ENCODE measurements at places on chromosomes 13 and 19. TPM values are rescaled to one million over a fixed set of nuclear protein-coding genes. Genes with fewer than 3 reads are reported as not detected.

Gene FFAR2
- total RNA-seq, result not detected

Gene C19orf85
- not detected for total RNA-seq

Gene IGFL1
- total RNA-seq, result 1.7 TPM

Gene HSD11B1L
- total RNA-seq, result 4.7 TPM

Gene MED16
- total RNA-seq, result 11.6 TPM

Gene ARL11
- not detected for total RNA-seq

Gene SOHLH2
- not detected for total RNA-seq

Gene UBE2L5
- not detected for total RNA-seq

Gene CD33
- 0.15 TPM for total RNA-seq

Gene APOE
- total RNA-seq, result 14.5 TPM

Gene RB1
- total RNA-seq, result 12.4 TPM

Gene FUT3
- not detected for total RNA-seq

Gene ZNF135
- not detected for total RNA-seq

Gene MBD3
- 54.3 TPM for total RNA-seq

Gene COL4A2
- total RNA-seq, result 138 TPM

Gene ONECUT3
- total RNA-seq, result not detected

Gene PLPPR3
- total RNA-seq, result 5.3 TPM

Gene GZMM
- total RNA-seq, result 0.56 TPM

Gene CLEC4M
- not detected for total RNA-seq

Gene ADAT3
- 4.2 TPM for total RNA-seq

Gene ZNF699
- 1.7 TPM for total RNA-seq

Gene FFAR3
- not detected for total RNA-seq

Gene C1QTNF9B
- not detected for total RNA-seq

Gene ZNF177
- total RNA-seq, result 0.30 TPM

Gene COL4A1
- 93.4 TPM for total RNA-seq

Gene SEMA6B
- total RNA-seq, result 5.6 TPM

Gene ZNF613
- 1.7 TPM for total RNA-seq

Gene CYP4F8
- total RNA-seq, result not detected

Gene MBD3L2
- total RNA-seq, result not detected

Gene CFAP97D2
- not detected for total RNA-seq

Gene KCNN4
- total RNA-seq, result 61.0 TPM

Gene ZNF497
- total RNA-seq, result 1.7 TPM

Gene CDADC1
- 7.1 TPM for total RNA-seq

Gene ANKRD24
- total RNA-seq, result 0.23 TPM

Gene PBX4
- total RNA-seq, result 1.3 TPM

Gene ADGRE2
- 0.55 TPM for total RNA-seq

Gene PSG4
- 0.64 TPM for total RNA-seq

Gene CLEC17A
- not detected for total RNA-seq

Gene CLC
- total RNA-seq, result not detected

Gene TMEM59L
- 7.2 TPM for total RNA-seq

Gene ZNF490
- total RNA-seq, result 0.89 TPM

Gene PSG2
- not detected for total RNA-seq

Gene TPGS1
- 17.2 TPM for total RNA-seq

Gene FGF21
- total RNA-seq, result not detected

Gene LILRA1
- not detected for total RNA-seq

Gene FUT1
- 0.05 TPM for total RNA-seq

Gene KLF1
- 0.10 TPM for total RNA-seq

Gene GSX1
- not detected for total RNA-seq

Gene NLRP11
- not detected for total RNA-seq

Gene TSHZ3
- 2.4 TPM for total RNA-seq

Gene SMIM17
- total RNA-seq, result not detected

Gene COX7A1
- total RNA-seq, result not detected

Gene KLK14
- 0.55 TPM for total RNA-seq

Gene PDX1
- 0.10 TPM for total RNA-seq
